Uterine smooth muscle cell (primary cell): ENCODE measurements at places on chromosomes 3 and 15. TPM values are rescaled to one million over a fixed set of nuclear protein-coding genes. Genes with fewer than 3 reads are reported as not detected.

The COL8A1 gene
- total RNA-seq: 17.8 and 62.4 TPM in 2 replicates

The TF gene
- under 0.01 TPM in 2 replicates for total RNA-seq

The ST3GAL6 gene
- 4.1 and 12.9 TPM in 2 replicates for total RNA-seq

The GOLGA8B gene
- 18.5 and 26.7 TPM in 2 replicates for total RNA-seq

The TGM5 gene
- total RNA-seq: not detected in 2 replicates

The AHSG gene
- total RNA-seq: not detected in 2 replicates

The SHF gene
- 1.1 and 2.5 TPM in 2 replicates for total RNA-seq

The GPR62 gene
- 0.12 TPM in 1 of 2 replicates, not detected in the other for total RNA-seq
